Stimulated activated CD8-positive, alpha-beta memory T cell treated with anti-CD3 and anti-CD28 coated beads, Interleukin-2, amount 100 ng/mL, for 48 hours (primary cell): ENCODE measurements at places on chromosomes 4 and X.

- no peak for DNase-seq
Observed at GRCh38 chrX:78527818-78528217, 131.3 kb downstream of the RTL3 start.

DNA sequence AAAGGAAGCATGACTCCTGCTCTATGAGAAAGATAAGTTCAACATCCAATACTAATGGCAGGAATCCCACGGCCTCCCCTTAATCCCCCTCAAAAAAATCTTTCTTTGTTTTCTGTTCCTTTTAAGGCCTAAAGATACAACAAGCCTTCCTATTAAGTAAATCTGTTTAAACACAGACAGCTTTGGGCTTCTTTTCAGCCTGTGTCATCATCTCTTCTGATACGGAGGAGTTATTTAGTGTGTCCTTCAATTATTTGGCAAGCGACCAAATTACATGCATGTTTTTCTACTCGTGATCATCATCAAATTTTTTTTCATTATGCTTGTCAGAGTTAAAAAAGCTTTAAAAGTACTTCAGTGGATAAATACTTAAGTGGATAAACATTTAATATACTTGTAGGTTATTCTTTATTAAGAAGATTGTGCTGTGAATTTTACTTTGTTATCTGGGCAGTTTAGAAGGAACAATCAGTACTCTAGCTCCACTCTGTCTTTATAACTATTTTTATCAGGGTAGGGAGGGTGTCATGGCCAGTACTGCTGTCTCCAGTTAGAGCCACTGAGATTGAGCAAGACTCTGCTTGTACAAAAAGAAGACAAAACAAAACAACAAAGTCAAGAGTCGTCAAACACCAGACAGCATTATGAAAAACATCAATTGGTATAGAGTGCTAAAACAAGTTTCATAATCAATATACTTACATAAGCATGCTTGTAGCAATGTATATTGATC lies 210.7 kb downstream of the PRR32 start:
- DNase-seq, result no peak

DNA sequence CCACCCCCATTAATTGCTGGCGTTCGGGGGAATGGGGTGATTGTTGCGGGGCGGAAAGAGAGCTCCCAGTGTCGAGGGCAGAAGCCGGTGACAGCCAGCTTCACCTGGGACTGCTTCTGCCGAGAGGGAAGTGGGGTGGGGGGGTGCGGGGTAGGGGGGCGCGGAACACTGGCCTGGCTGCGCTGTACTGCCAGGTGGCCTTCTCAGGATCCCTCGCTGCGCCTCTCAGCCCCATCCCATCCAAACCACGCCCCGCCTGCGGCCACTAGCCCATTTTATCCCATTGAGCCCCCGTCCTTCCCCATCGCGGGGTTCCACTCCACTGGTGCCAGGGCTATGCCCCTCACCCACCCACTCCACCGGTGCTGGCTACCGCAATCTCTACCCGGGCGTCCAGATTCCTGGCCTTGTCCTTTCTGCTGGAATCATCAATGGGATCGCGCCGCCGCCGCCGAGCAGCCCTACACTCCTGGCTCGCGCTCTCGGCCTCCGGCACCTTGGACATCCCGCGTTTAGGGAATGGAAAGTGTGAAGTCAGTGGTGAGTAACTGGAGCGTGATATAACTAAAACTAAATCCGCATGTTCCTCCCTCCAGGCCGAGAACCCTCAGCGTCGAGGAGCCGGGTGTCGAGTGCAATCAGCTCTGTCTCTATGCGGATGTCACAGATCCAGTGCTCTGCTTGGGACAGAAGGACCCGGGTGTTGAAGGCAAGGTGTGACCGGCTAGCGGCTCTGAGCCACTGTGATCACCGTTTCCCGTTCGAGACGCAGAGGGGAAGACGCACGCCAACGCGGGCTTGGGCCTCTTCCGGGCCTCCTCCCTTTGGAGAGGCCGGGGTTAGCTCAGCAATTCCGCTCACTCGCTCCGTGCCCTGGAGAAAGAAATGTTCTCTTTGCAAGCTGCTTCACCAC lies 20.5 kb downstream of the NKX3-2 start:
- no peak for DNase-seq

GRCh38 chr4:116122124-116122523 lies 963.3 kb downstream of the TRAM1L1 start:
- no peak for DNase-seq

- DNase-seq, result no peak
Observed at GRCh38 chr4:164748375-164748774, 5.6 kb upstream of the SMIM31 start.

- DNase-seq, result no peak
Observed at GRCh38 chr4:24683116-24683515, 98.8 kb upstream of the DHX15 start.

DNA sequence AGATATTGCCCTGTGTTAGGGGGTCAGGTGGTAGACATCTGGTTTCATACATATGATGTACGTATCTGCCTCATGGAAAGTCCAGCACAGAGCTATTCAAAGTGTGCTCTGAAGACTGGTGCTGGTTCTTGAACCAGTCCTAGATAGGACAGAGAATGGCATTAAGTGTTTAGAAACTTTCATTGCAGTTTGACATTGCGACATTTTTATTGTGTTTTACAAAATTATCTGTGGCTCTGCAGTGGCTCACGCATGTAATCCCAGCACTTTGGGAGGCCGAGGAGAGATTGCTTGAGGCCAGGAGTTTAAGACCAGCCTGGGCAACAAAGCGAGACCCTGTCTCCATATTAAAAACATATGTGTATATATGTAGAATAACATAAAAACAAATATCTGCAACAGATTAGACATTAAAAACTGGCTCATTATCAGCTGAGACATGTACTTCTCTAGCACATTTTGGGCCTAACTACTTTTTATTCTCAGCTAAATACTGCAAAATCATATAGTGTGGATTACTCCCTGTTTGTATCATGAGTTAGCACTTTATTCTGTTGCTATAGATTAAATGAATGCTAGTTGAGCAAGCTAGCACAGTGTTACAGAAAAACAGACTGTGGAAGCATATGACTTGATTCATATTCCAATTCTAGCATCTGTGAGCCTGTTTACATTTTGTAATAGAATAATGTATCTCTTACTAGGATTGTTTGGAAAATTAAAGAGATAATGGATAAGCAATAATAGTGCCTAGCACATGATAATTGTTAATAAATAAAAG lies 57.1 kb downstream of the USP9X start:
- DNase-seq, result no peak

DNA sequence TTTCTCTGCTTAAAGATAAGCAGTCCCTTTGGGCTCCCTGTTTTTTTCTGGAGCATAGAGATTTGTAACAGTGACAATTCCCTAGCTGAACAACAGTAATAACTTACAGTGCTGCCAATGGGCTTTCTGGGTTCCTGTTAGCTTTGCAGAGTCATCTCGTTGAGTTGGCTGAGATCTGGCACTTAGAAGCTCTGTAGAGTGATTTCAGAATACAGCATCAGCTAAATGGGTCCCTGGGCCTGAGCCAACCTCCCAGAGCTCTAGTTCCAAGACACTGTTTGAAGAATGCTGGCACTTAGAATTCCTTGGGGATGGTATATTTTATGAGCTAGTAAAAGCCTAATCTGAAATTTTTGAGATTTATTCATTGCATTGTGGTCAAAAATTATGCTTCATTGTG lies 43.5 kb upstream of the SERTM2 start:
- no peak for DNase-seq

GRCh38 chr4:54482529-54483200 lies 175.1 kb upstream of the KIT start:
- no peak for DNase-seq

- no peak for DNase-seq
Observed at GRCh38 chr4:57501720-57502119, 391.5 kb upstream of the IGFBP7 start.
